ENCODE measurements at places on chromosomes 1 and 21. TPM values are rescaled to one million over a fixed set of nuclear protein-coding genes. Genes with fewer than 3 reads are reported as not detected.

- DNase-seq, result no peak
Observed at GRCh38 chr21:20388400-20388799, 609.8 kb upstream of the NCAM2 start.

DNA sequence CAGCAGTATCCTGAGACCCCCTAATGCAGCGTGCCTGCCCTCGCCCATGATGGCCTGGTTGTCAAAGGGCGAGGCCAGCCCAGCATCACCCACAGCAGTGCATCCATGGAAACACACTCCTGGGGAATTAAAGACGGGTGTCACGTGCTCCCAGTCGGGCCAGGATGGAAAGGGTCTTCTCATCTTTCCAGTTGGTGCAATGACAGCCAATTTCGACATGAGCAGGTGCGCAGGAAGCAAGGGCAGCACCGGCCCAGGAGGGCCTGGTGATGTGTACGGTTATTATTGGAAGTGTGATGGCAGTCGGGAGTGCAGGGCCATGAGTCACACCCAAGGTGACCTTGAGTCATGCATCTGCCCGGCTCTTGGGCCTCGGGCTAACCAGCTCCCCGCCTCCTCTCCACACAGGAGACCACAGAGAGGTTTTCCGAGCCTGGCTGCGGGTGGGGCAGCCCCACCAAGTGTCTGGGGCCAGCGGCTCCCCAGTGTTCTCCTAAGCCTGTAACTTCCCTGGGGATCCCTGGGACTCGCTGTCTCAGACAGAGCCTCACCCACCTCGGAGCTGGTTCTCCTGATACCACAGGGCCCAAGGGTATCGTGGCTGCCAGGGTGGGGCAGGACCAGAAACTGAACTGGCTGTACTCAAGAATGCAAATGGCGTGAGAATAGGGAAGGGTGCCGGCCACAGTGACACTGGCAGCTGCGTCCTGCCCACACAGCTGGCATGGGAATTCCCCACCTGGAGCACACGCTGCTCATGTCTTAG lies 119.8 kb downstream of the SIK1 start:
- peak; percentile 42 for DNase-seq

Gene PRAMEF14
- not detected for total RNA-seq

DNA sequence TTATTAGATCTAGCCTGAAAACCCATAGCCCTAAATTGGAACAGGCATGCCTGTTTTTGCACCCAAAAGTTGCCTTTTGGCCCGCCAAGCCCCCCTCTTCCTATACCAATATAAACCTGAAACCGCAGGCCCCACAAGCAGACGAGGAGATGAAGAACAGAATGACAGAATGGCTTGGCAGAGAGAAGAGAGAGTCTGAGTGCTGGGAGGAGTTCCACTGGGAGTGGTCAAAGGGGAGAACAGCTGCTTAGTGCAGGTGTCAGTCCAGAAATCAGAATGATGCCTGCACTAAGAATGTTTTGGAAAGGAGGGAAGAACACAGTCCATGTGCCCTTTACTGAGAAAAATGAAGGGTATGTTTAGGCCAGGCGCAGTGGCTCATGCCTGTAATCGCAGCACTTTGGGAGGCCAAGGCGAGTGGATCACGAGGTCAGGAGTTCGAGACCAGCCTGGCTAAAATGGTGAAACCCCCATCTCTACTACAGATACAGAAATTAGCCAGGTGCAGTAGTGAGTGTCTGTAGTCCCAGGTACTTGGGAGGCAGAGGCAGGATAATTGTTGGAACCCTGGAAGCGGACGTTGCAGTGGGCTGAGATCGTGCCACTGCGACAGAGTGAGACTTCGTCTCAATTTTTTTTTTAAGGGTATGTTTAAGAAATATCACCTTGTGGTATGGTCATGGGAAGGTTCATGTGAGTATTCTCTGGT lies 9.4 kb downstream of the DYRK1A start:
- no peak for DNase-seq

DNA sequence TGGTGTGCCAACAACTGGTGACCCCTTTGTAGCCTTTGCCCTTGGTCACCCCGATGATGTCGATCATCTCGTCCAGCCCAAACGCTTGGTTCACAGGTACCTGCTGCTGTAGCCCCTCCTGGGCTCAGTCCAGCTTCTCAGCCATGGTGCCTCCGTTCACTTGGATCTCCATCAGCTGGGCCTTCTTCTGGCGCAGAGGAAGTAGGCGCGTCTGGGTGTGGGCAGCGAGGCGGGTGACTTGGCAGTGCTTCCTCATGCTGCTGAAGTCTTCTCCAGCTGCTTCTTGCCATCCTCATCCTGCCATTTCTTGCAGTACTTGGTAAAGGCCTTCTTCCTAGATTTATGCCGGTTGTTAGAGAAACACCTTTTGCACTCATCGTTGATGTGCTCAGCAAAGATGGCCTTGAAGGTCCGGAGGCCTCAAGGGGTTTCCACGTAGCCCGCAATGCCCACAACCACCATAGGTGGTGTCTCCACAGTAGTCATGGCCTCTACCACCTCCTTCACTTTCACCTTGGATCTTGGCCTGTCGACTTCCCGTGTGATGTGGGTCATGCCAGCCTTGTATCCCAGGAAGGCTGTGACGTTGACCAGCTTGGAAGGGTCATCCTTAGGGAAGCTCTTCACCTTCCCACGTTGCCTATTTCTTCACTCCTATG lies 13.0 kb downstream of the DOP1B start:
- DNase-seq, result peak; percentile 74

DNA sequence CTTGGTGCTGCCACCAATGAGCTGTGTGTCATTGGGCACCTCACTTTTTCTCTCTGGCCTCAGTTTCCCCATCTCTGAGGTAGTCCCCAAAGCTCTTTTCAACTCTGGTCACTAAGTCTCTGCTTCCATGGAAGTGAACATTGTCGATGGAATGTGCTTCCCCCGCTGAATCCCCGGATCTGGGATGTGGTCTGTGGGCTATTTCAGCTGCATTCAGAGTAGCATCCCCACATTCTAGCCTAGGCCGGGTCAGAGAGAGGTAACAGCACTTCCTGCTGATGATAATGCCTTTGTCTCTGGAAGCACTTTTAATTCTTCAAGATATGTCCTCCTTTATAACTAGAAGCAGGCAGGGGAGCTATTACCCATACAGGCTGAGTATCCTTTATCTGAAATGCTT lies 29.8 kb downstream of the RASSF5 start:
- no peak for DNase-seq

Gene SZT2
- total RNA-seq, result 71.5 TPM

Gene OR2G6
- not detected for total RNA-seq

GRCh38 chr1:1577367-1578011 lies 2.8 kb upstream of the SSU72 start:
- no peak for DNase-seq

- no peak for DNase-seq
Observed at GRCh38 chr1:94050254-94050653, 70.7 kb downstream of the ABCA4 start.

GRCh38 chr1:2472109-2472508 lies 4.0 kb upstream of the PLCH2 start:
- DNase-seq, result no peak

GRCh38 chr1:8791819-8792218 lies 25.6 kb downstream of the RERE start:
- no peak for DNase-seq

DNA sequence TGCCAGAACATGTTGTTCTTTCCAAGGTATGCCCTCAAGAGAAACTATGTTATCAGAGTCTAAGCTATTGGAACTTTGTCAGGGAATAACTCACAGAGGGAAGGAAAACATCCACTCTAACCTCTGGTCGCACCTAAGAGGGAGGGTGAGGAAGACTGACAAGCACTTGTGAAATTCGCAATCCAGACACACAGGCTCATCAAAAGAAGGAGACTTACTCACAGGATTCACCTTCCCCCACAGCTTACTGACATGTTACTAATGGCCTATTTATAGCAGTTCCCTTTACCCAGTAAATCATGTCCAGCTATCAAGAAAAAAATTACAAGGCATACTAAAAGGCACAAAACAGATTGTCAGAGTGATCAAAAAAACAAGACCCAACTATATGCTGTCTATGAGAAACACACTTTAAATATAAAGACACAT lies 36.9 kb downstream of the WDR64 start:
- DNase-seq, result no peak

Gene DNAJC28
- 2.1 TPM for total RNA-seq

- peak; percentile 75 for DNase-seq
Observed at GRCh38 chr1:167121375-167122120, 27.7 kb downstream of the STYXL2 start.

- no peak for DNase-seq
Observed at GRCh38 chr21:41483973-41484372, 24.0 kb downstream of the TMPRSS2 start.

GRCh38 chr1:68045511-68046180 lies 4.8 kb downstream of the DIRAS3 start:
- DNase-seq, result no peak

Gene MPL
- 0.65 TPM for total RNA-seq

DNA sequence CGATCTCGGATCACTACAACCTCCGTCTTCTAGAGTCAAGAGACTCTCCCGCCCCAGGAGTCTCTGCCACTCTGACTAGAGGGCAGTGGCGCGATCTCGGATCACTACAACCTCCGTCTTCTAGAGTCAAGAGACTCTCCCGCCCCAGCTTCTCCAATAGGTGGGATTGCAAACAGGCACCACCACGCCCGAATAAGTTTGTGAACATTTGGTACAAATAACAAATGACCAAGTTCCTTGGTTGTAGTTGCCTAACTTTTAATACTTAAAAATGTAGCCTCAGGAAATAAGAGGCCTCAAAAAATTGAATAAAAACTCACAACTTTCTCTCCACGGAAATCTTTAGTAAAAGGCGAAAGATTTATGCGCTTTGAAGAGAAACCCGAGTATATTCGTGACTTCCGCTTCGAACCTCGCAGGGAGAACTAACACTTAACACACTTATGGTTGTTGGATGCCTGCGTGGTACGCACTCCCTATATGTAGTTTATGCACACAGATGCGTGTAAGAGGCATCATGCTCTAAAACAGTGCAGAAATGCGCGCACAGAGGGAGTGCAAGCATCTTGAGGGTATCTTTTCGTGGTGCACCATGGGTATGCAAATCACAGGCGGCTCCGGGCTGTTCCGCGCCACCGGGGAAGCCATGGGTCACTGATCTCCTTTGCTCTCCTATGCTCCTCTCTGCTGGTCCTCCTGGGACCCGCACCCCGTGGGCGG lies 11.4 kb downstream of the BTBD19 start:
- DNase-seq, result peak; percentile 85

DNA sequence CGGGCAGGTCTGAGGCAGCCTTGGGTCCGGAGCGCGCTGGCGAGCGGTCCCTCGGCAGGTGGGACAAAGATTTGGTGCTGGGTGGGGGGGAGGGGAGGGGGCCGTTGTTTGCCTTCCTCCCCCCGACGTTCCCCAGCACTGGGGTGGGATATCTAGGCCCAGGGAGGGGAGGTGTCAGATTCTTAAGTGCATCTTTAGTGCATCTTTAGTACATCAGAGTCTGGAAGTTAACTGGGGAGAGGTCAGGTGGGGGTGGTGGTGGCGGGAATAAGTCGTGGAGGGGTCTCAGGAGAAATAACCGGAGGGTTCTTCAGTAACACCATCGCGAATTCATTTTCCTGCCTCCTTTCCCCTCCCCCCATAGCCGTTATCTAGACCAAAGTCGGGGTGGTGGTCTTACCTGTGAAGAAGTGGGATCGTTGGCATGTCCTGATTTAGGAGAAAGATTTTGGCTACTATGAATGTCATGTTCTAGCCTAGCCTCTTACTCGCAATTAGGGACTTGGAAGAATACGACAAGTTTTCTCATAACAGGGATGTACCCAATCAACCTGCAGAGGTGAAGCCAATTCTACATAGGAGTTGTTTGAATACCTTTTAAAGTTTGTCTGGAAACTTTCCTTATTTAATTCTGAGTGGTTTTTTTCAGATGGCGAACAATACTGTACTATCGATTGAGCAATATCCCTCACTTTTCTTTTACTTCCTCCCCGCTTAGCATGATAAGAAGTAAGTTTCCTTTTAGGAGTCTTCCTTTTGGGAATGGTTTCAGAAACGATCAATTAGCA lies 886 bp downstream of the ZMYM4 start:
- no peak for DNase-seq

- no peak for DNase-seq
Observed at GRCh38 chr1:107695341-107695740, 269.6 kb downstream of the VAV3 start.

GRCh38 chr1:211735208-211736170 lies 60.1 kb upstream of the NEK2 start:
- no peak for DNase-seq

Gene SPRR5
- total RNA-seq, result not detected
